ENCODE measurements at places on chromosomes 5 and 9. TPM values are rescaled to one million over a fixed set of nuclear protein-coding genes. Genes with fewer than 3 reads are reported as not detected.

DNA sequence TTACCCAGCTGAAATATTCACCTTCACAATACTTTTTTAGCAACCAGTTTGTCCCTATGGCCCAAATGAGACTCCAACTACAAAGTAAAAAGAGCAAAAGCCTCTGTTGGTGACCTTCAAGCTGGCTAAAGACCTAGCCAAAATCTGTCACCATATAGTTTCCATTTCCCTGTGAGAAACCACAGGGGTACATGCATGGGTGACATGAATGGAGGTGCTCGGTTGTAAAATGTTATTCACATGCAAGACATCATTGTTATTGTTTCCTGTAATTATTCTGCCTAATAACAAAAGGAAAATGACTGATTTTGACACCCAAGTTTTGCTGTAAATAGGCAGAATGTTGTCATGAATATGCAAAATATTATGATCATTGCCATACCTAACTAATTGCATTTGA lies 285.3 kb downstream of the ZNF608 start:
- no peaks in the 10 kb centered on the region for H3K4me1 ChIP-seq
- no peaks in the 10 kb centered on the region for H3K27me3 ChIP-seq
- H3K27ac ChIP-seq = no peak overlapping the region
- no peak for DNase-seq

GRCh38 chr9:126668058-126668457 lies 54.3 kb downstream of the LMX1B start:
- no peak for DNase-seq
- no peak overlapping the region for H3K27ac ChIP-seq
- H3K27me3 ChIP-seq = no peaks in the 10 kb centered on the region
- H3K4me1 ChIP-seq = no peaks in the 10 kb centered on the region
- H3K36me3 ChIP-seq = no peaks in the 10 kb centered on the region
- H3K4me3 ChIP-seq = no peak overlapping the region

The LECT2 gene
- not detected for total RNA-seq

GRCh38 chr5:148974642-148975327 lies 88.1 kb downstream of the SH3TC2 start:
- no peak overlapping the region for H3K4me3 ChIP-seq
- peaks cover 4% of the 10 kb centered on the region for H3K4me1 ChIP-seq
- no peak overlapping the region for H3K27ac ChIP-seq

The TAF11L10 gene
- not detected for total RNA-seq
